ENCODE measurements at places on chromosomes 7 and 10. TPM values are rescaled to one million over a fixed set of nuclear protein-coding genes. Genes with fewer than 3 reads are reported as not detected.

- no peak overlapping the region for H3K27ac ChIP-seq
- H3K4me1 ChIP-seq = no peaks in the 10 kb centered on the region
- peaks cover 5% of the 10 kb centered on the region for H3K27me3 ChIP-seq
- DNase-seq = no peak
- no peak overlapping the region for H3K4me3 ChIP-seq
These were observed 73.9 kb downstream of the GRID1 start for GRCh38 chr10:86292462-86293395.

- H3K27ac ChIP-seq = no peak overlapping the region
- no peak for DNase-seq
- no peak overlapping the region for H3K4me3 ChIP-seq
- H3K27me3 ChIP-seq = no peaks in the 10 kb centered on the region
- H3K36me3 ChIP-seq = no peaks in the 10 kb centered on the region
These were observed 184.5 kb upstream of the PHF14 start for GRCh38 chr7:10789170-10789569.

DNA sequence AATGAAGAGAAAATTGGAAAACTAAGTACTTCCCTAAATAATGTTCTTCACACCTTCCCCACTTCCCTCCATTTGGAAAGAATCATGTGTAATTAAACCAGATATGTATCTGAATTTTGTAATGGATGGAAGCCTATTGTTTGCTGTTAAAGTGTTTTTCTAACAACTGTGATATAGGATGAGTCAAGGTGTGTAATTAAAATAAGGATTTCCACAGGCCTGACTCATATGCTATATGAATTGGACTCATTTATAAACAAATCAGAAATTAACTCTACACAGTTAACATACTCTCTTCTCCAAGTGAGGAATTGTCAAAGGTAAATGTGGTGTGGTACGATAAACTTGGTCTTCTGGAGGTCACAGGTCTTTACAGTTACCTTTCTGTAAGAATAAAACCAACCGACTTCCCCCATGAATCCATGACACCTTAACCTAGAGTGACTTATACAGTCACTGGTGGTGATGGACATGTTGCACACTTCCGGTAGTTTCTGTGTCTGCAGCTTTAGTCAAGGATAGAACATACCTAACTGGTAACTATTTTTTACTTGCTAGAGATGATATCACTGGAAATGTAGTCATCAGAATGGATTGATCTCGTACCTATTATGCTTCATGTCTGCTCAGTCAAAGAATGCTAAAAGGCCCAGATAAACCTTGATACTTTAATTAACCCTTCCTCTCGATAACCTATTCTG is 12.8 kb downstream of the PNLIPRP3 start:
- H3K4me3 ChIP-seq = no peak overlapping the region
- H3K27ac ChIP-seq = no peak overlapping the region
- DNase-seq = no peak
- peaks cover 6% of the 10 kb centered on the region for H3K4me1 ChIP-seq

- H3K4me3 ChIP-seq = no peak overlapping the region
- DNase-seq = no peak
- H3K4me1 ChIP-seq = no peaks in the 10 kb centered on the region
These were observed 123.3 kb downstream of the TMEM26 start for GRCh38 chr10:61329854-61330253.

DNA sequence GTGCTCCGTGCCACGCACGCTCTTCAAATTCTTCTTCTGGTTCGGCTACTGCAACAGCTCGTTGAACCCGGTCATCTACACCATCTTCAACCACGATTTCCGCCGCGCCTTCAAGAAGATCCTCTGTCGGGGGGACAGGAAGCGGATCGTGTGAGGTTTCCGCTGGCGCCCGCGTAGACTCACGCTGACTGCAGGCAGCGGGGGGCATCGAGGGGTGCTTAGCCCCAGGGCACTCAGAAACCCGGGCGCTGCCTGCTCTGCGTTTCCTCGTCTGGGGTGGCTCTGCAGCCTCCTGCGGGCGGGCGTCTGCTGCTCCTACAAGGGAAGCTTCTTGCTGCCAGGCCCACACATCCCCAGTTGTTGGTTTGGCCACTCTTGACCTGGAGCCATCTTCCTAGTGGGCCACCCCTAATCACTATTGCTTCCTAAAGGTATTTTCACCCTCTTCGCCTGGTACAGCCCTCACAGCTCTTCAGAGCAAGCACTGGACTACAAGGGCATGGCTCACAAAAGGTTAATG is 2.5 kb downstream of the ADRA2A start:
- peaks cover 10% of the 10 kb centered on the region for H3K4me1 ChIP-seq
- no peak for DNase-seq
- H3K36me3 ChIP-seq = peaks cover 2% of the 10 kb centered on the region
- H3K4me3 ChIP-seq = peak overlapping the region; percentile 71
- H3K27me3 ChIP-seq = peaks cover 53% of the 10 kb centered on the region

DNA sequence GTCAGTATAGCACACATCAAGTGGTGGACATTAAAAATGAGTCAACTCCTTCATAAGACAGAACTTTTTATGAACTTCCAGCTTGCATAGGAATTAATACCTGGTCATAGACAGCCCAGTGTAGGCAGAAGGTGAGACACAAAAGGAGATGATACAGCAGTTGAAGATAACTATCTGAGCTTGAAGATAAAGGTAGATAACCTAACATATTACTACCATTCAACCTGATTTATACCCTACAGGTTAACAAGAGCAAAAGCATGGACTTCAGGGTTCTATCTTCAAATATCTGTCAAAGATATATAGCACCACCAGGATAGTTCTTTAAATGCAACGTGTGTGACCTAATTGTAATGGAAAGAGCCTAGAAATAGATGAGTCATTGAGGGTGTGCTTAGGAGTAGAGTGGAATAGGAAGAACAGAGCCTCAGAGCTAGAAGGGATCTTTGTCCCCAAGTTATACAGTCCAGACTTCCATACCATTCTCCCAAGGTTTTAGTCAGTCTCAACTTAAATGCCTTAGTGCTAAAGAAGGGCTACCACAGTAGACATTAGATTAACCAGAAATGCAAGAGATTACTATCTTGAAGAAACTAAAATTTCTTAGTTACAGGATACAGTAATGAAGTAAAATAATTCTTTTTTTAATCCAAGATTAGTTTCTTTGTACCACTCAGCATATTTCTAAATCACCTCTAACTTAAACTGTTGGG is 9.2 kb downstream of the ZNF800 start:
- no peak for DNase-seq
- no peaks in the 10 kb centered on the region for H3K27me3 ChIP-seq
- H3K4me3 ChIP-seq = no peak overlapping the region
- peaks cover 73% of the 10 kb centered on the region for H3K4me1 ChIP-seq
- peak overlapping the region; percentile 70 for H3K27ac ChIP-seq

CPVL gene
- total RNA-seq = not detected

Data from activated T-cell treated with anti-CD3 and anti-CD28 coated beads, Interleukin-2, amount 50 U/mL, for 72 hours (primary cell).